Effector CD4-positive, alpha-beta T cell (primary cell): ENCODE measurements at places on chromosomes 3 and 15.

GRCh38 chr3:137763594-137763938, 549 bp upstream of the SOX14 start:
- no peak for DNase-seq

DNA sequence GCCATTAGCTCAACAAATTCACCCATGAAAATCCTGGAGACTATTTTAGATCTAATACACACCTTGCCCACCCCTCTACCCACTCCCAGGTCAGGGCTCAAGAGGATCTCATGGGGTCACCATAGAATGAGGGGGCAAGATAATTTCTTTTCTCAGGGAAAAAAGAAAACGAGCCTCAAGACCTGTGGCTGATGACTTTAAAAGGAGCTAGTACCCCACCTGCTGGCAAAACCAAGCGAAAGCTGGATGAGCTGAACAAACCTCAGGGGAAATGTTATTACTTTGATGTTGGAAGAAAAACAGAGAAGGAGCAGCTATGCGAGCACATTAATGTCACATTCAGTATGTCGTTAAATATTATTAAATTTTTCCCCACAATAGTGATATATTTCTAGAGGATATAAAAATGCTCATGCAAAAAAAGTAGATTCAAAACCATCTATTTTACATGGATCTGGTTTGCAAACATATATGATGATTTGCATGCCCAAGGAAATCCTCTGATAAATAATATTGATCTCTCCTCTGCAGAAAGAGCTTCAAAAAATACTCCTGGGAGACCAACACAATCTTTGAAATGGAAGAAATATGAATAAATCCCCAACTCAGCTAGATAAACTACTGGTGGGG, 37.7 kb downstream of the PLD1 start:
- DNase-seq = peak; percentile 22

DNA sequence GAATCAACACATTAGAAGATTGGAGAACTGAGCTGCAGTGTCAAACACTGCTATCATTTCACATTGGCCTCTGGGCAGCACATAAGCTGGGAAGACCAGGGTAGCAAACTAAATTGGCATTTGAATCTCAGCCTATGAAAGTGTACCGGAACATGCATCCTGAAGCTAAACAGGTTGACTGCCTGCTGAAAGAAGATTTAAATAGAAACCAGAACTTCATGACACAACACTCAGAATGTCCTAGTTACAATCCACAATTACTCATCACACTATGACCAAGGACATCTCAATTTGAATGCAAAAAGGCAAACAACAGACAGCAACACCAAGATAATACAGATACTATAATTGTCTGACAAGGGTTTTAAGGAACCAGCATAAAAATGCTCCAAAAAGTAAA, 26.2 kb downstream of the TM2D3 start:
- no peak for DNase-seq

- DNase-seq = no peak
These were observed 18.0 kb downstream of the SLC6A1 start for GRCh38 chr3:11010426-11011165.

GRCh38 chr15:71807691-71808091, 2.7 kb upstream of the NR2E3 start:
- no peak for DNase-seq

DNA sequence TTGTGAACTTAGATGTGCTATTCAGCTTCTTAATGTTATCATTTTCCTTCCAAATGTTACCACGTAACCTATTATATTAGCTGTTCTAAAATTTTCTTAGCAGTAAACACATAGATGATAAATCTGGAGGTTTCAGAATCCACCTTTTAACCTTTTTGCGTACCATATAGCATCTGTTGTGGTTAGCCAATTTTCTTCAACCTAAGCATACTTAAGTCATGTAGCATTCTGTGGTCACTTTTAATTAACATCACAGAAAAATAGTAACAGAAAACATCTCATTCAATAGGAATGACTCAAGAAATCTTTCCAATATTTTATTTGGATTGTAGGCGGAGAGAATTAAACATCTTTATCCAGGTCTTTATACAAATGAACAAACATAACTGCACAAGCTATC, 1465.3 kb upstream of the GBE1 start:
- DNase-seq = no peak

DNA sequence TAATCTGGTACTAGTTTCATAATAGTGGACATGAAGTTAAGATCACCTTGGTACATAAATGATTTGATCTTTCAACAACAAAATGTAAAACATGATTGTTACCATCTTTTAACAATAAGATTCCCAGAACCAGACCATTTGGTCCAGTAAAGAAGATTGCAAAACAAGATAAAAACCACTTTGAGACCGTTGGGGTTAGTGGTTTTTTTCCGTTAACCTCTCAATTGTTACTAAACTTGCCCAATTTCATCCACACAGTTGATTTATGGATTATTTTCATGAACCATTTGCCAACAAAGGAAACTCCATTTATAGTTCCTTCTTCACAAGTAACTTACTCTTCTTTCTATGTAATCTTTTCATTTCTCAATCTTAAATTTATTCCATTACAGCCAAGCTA, 53.8 kb downstream of the ATP8B4 start:
- DNase-seq = no peak

- DNase-seq = no peak
These were observed 4.1 kb upstream of the RTP1 start for GRCh38 chr3:187193181-187193580.

- no peak for DNase-seq
These were observed 58.1 kb upstream of the FOXP1 start for GRCh38 chr3:71641674-71642073.

DNA sequence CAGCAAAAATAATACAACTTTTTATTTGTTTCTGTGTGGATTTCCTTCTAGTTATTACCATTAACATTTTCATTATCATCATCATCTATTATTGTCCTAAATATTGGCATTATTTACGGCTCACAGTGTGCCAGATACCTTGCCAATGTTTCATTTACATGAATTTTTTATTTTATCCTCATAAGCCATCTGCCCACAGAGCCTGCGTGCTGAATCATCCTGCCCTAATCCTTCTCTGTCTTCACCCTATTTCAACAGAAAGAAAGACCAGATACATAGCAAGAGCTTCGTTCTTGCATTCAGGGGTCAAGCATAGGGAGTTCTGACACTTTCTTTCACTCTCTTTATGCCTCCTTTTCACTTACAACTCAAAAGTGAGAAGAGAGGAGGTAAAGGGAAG, 82.0 kb downstream of the KCNMB2 start:
- DNase-seq = no peak

- DNase-seq = no peak
These were observed 469 bp downstream of the ZNF770 start for GRCh38 chr15:34987609-34988026.

DNA sequence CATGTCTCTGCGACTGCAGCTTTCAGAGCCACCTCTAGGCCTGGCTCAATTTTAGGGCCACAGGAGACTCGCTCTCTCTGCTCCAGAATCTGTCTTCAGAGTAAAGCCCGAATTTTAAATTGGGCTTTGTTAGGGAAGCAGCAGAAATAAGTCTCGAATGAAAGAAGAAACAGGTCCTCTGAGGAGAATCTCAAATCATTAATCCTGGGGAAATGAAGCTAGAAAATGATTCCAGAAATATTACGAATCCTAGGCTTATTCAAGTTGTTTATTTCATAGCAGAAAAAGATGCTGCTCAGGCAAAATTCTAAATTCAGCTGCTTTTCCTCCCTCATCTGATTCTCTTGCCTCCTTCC, 114.2 kb upstream of the THBS1 start:
- no peak for DNase-seq

DNA sequence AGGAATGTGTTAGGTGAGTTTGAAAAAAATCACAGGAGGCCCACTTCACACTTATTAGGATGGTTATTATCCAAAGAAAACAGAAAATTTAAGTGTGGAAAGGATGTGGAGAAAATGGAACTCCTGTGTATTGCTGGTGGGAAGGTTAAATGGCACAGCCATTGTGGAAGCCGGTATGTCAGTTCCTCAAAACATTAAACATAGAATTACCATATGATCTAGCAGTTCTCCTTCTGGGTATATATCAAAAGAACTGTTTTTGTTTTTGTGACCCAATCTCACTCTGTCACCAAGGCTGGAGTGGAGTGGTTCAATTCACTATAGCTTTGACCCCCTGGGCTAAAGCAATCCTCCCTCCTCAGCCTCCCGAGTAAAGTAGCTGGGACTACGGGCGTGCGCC, 10.4 kb upstream of the ZFYVE19 start:
- no peak for DNase-seq

DNA sequence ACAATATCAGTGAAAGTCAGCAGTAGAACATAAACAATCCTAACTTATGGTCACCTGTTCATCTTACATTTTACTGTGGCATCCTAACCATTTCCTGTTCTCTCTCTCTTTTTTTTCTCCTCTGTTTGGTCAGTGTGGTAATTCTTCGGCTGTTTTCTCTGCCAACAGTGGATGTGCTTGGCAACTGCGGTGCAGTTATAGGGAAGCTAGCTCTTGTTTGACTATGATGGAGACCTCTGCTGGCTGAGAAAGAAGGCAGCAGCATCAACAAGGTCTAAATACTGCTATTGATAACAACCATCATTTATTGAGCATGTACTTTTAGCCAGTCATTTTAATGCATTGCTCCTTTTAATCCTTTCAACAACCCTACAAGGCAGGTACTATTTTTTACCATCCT, 723 bp upstream of the DRD3 start:
- DNase-seq = no peak

DNA sequence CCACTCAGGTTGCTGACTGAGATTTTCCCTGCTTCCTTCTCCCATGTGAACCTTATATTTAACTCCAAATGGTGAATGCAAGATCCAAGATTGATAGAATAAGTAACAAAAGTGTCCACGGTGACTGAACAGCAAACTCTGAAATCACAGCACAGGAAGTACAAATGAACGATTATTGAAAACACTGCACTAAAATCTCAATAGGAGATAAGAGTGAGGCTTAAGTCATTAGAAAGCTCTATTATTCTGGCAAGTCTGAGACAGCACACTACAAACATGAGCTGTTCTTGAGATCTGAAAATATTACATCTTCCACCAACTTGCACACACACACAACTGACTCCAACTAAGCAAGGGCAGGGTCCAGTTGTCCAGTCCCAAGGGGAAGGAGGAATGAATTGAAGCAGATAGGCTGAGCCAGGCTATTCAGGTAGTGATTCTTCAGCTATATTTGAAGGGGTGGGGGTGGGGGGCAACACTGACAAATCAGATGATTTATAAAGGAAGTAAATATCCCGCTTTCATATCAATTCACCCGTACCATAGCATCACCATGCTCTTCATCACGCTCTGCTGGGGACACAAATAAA, 2.9 kb downstream of the ZNF385D start:
- no peak for DNase-seq

DNA sequence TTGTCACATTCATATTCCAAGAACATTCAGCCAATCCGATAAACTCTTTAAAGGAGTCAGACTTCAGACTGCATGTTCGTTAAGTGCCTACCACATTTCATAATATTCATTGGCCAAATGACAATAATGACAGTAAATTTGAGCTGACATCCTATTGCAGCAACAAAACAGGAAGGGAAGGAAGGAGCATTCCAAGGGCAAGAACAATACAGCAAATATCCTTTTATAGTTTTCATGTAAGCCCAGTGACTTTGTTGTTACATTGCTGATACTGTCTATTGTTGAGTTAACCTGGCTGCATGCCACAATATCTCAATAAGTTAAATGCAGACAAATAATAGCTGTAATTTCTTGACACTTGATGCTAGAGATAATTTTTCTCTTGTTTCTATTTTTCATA, 16.4 kb upstream of the CBLB start:
- no peak for DNase-seq

- peak; percentile 25 for DNase-seq
These were observed 4.5 kb upstream of the RFT1 start for GRCh38 chr3:53134631-53135232.

DNA sequence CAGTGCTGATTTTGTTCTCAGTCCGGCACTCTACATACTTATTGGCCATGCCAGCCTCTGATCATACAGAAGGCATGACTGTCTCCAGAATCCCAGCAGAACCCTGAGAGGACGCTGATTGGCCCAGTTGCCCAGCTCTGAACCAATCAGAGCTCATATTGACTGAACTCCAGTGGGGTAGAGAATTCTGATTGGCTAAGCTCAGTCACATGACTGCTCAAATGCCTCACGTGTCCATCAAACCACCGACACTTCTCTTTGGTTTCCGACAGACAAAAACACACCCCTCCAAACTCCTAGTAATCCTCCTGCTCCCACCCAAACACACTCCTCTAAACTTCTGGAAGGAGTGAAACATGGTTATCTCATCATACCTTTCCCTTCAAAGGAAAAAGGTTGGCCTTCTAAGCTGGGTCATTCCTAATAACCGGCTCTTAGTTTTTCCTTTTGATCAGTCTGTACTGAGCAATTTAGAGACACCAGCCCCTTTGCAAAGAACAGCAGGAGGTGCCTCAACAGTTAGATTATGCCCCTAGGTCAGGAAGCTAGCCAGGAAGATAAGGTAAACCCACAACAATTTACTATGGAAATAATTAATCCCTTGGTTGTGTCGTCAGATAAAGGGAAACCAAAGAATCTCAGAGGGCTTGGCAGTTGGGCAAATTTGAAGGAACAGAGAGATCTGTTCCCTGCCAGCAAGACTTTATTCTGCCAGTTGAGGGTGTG, 187.8 kb downstream of the TLE3 start:
- DNase-seq = no peak

GRCh38 chr15:63344731-63345390, 36.8 kb downstream of the CA12 start:
- DNase-seq = no peak

GRCh38 chr3:144487011-144487410, 515.4 kb downstream of the DIPK2A start:
- DNase-seq = no peak

GRCh38 chr3:192906940-192907339, 10.7 kb downstream of the MB21D2 start:
- no peak for DNase-seq

GRCh38 chr3:177960014-177960413, 576.2 kb upstream of the KCNMB2 start:
- DNase-seq = no peak

- no peak for DNase-seq
These were observed 17.5 kb upstream of the GASK1A start for GRCh38 chr3:42961633-42962032.

DNA sequence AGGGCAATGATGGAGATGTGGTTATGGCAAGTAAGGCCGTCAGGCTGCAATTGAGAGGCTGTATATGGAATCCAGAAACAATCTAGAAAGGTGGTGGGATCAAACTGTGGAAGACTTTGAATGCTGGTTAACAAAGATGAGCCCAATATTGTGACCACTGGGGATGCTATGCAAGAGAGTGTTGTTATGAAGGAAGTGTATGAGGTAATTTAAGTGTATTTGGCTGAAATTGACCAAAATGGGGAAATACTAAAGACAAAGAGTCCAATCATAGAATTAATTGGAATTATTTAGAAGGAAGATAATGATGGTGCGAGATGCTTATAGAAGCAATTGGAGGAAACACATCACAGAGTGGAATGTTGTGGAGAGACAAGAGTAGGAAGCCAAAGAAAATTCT, 24.5 kb downstream of the BTLA start:
- no peak for DNase-seq
